Colonic mucosa (tissue), 4 donors: ENCODE measurements at places on chromosomes 7 and 10. TPM values are rescaled to one million over a fixed set of nuclear protein-coding genes. Genes with fewer than 3 reads are reported as not detected.
A peak's percentile ranks its signal among the peaks of the same experiment; 100 is the strongest.

GRCh38 chr7:106218546-106218945 lies 66.2 kb downstream of the NAMPT start:
- H3K4me3 ChIP-seq, result no peak overlapping the region
- H3K27ac ChIP-seq, result no peak overlapping the region
- H3K27me3 ChIP-seq, result no peaks in the 10 kb centered on the region
- no peak for DNase-seq
- H3K36me3 ChIP-seq, result no peaks in the 10 kb centered on the region

- no peak overlapping the region for H3K4me3 ChIP-seq
- no peaks in the 10 kb centered on the region for H3K36me3 ChIP-seq
- no peak for DNase-seq
- no peaks in the 10 kb centered on the region for H3K27me3 ChIP-seq
Measured at GRCh38 chr7:149718730-149719049, 54.7 kb downstream of the ZNF467 start.

GRCh38 chr7:99825452-99825851 lies 2.4 kb upstream of the CYP3A43 start:
- H3K4me3 ChIP-seq, result no peak overlapping the region
- no peak overlapping the region for H3K27ac ChIP-seq
- no peaks in the 10 kb centered on the region for H3K27me3 ChIP-seq
- H3K36me3 ChIP-seq, result no peaks in the 10 kb centered on the region

DNA sequence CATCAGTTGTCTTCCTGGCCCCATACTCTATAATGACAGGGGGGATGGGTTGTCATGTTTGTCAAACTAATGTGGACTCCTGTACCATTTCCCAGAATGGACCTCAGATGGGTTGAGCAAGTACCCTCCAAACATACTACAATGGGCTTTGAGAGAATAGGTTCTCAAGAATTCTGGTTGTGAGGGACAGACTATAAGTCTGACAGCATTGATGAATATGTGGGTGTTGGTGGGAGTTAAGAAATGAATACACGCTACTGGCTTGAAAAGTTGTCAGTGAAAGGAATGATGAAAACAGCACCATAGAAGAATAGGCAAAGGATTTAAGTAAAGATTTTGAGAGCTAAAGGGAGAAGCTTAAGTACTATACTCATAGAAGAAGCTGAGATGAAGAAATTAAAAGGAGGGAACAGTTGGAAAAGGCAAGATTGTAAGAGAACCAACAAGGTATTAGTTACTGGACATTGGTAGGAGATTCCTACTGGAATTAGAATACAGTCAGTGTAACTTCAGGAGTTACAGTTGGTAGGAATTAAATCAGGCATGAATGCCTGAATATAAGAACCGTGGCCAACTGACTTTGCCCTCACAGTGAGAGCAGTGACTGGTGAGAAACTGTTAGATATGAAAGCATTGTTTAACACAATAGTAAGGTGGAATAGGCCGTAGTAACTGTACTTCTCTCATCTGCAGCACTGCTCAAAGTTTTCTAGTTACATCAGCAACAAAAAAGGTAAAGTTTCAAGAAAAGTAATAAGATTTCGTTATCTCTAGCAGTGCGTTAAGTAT lies 86.3 kb downstream of the LCOR start:
- no peaks in the 10 kb centered on the region for H3K27me3 ChIP-seq
- DNase-seq, result no peak
- H3K36me3 ChIP-seq, result no peaks in the 10 kb centered on the region
- H3K27ac ChIP-seq, result no peak overlapping the region
- no peak overlapping the region for H3K4me3 ChIP-seq
- no peaks in the 10 kb centered on the region for H3K4me1 ChIP-seq

GRCh38 chr7:149126662-149127266 lies 640 bp upstream of the ZNF425 start:
- H3K4me1 ChIP-seq, result peaks cover 10% of the 10 kb centered on the region
- peak overlapping the region; percentile 73 for H3K4me3 ChIP-seq
- H3K27me3 ChIP-seq, result no peaks in the 10 kb centered on the region
- DNase-seq, result peak; percentile 49

TUBAL3 gene
- 39.6 TPM for total RNA-seq

DNA sequence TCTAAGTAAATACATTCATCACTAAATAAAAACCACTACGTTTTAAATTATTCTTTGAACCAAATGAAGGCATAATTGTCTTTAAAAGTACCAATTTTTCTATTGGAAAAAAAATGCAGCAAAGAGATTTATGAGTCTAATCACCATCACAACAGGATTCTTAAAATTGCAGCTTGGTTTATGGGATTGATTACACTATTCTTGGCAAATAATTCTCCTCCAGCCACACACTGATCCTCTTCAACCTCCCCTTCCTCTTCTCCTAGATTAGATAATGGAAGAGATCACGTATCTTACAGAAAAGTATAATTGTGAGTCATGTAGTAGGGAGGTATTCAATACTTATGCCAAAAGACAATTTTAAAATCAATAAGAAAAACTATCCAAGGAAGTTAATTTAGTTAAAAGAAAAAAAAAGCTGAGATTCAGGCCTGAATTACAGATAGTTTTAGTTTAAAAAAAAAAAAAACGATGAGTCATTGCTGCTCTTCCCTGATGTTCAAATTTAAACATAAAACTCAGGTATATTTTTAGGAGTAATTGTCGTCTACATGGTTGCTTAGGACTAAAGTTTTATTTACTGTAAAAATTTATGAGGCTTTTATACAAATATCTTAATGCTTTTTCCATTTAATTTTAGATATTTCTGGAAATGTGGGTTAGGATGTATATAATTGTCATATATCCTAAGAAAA lies 133.7 kb upstream of the CDK1 start:
- no peak overlapping the region for H3K4me3 ChIP-seq
- no peaks in the 10 kb centered on the region for H3K4me1 ChIP-seq
- H3K36me3 ChIP-seq, result no peaks in the 10 kb centered on the region
- H3K27me3 ChIP-seq, result no peaks in the 10 kb centered on the region
- DNase-seq, result no peak

- H3K36me3 ChIP-seq, result no peaks in the 10 kb centered on the region
- no peak overlapping the region for H3K27ac ChIP-seq
- H3K4me1 ChIP-seq, result no peaks in the 10 kb centered on the region
- DNase-seq, result peak; percentile 48
- H3K4me3 ChIP-seq, result no peak overlapping the region
- no peaks in the 10 kb centered on the region for H3K27me3 ChIP-seq
Measured at GRCh38 chr7:561631-562373, 42.2 kb upstream of the PDGFA start.

ZCCHC24 gene
- total RNA-seq, result 4.6 TPM

MSMB gene
- total RNA-seq, result not detected

GRCh38 chr7:24877790-24878311 lies 102.1 kb downstream of the OSBPL3 start:
- H3K4me1 ChIP-seq, result no peaks in the 10 kb centered on the region
- H3K4me3 ChIP-seq, result no peak overlapping the region
- H3K36me3 ChIP-seq, result no peaks in the 10 kb centered on the region
- no peak overlapping the region for H3K27ac ChIP-seq

DNA sequence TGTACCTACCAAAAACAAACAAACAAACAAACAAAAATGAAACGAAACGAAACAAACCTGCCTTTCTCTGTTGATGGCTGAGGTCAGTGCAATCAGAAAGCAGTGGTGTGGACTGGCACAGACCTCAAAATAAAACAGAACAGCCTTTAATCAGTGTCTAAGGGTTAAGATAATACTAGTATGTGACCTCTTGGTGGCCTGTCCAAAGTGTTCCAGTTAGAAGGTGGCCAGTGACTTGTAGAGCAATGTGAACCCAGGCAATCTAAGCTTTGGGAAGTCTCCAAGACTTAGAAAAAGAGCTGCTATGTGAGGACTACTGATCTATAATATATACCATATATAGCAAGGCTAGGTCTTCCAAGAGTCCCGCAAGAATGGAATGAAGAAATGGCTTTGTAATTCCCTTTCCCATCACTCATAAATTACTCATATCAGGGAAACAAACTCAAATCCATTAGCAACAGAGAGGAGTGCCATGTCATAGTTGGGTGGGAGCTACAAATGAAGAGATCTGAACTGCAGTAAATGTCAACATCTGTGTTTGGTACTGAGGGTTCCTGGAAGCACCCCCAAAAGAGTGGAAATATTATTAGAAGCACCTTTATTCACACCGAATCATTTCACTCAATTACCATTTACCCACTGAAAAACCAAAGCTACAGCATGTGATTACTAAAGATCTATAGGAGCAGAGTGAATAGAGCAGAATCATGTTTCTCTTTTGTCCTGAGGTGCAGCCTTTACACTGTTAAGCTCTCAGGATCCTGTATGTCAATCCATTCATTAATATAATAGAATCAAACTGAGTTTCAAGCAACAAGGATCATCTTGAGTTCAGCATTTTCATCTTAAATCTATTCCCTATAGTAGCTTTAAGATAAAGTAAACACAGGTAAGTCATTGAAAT lies 28.0 kb downstream of the ABLIM1 start:
- no peaks in the 10 kb centered on the region for H3K36me3 ChIP-seq
- no peak overlapping the region for H3K4me3 ChIP-seq
- H3K27ac ChIP-seq, result no peak overlapping the region
- no peak for DNase-seq
- peaks cover 6% of the 10 kb centered on the region for H3K4me1 ChIP-seq
- H3K27me3 ChIP-seq, result no peaks in the 10 kb centered on the region

GRCh38 chr10:81600185-81600584 lies 274.8 kb upstream of the NRG3 start:
- DNase-seq, result no peak
- H3K36me3 ChIP-seq, result no peaks in the 10 kb centered on the region
- no peak overlapping the region for H3K4me3 ChIP-seq

GRCh38 chr10:3126741-3127346 lies 45.7 kb downstream of the PITRM1 start:
- no peaks in the 10 kb centered on the region for H3K27me3 ChIP-seq
- DNase-seq, result no peak
- H3K4me1 ChIP-seq, result no peaks in the 10 kb centered on the region
- H3K27ac ChIP-seq, result no peak overlapping the region
- H3K4me3 ChIP-seq, result no peak overlapping the region

GRCh38 chr7:117458977-117459583 lies 20.7 kb upstream of the CFTR start:
- H3K4me1 ChIP-seq, result no peaks in the 10 kb centered on the region
- no peak for DNase-seq
- H3K36me3 ChIP-seq, result no peaks in the 10 kb centered on the region
- H3K4me3 ChIP-seq, result no peak overlapping the region

GRCh38 chr7:101936611-101937231 lies 119.3 kb downstream of the CUX1 start:
- peaks cover 12% of the 10 kb centered on the region for H3K4me1 ChIP-seq
- H3K4me3 ChIP-seq, result no peak overlapping the region
- peak overlapping the region; percentile 65 for H3K27ac ChIP-seq
- no peaks in the 10 kb centered on the region for H3K27me3 ChIP-seq
- DNase-seq, result peak; percentile 77
- H3K36me3 ChIP-seq, result no peaks in the 10 kb centered on the region

DNA sequence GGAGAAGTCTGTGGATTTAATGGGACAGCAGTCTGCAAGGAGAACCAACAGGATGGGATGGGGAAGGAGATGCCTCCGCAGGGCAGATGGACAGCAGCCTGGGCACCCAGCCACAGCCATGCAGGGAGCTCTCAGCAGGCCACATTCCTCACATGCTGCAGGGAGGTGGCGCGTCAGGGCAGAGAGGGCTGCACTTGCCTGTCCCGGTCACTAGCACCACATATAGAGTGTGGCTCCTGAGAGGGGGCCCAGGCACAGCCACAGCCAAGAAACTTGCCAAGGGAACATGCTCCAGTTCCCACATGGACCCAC lies 86.8 kb upstream of the ZMIZ1 start:
- no peak overlapping the region for H3K27ac ChIP-seq
- H3K27me3 ChIP-seq, result no peaks in the 10 kb centered on the region
- no peaks in the 10 kb centered on the region for H3K4me1 ChIP-seq

STMP1 gene
- total RNA-seq, result 27.4 TPM

DNA sequence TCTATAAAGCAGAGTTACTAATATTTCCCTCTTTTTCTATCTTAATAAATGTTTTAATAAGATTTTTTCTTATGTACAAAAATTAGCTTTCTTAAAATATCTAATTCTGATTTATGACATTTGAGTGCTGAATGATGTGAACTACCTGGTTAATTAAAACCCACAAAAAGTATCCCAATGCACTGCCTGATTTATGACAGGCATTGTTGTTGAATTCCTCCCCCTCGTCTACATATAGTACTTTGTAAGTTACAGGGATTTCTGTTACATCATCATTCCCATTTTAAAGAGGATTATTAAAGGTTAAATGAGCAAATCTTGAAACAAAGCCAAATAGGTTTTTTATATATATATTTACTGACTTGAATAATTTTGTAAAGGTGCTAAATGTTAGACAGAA lies 91.1 kb downstream of the NRBF2 start:
- H3K4me1 ChIP-seq, result peaks cover 2% of the 10 kb centered on the region
- H3K27me3 ChIP-seq, result no peaks in the 10 kb centered on the region
- no peak overlapping the region for H3K4me3 ChIP-seq
- no peak for DNase-seq

- H3K4me3 ChIP-seq, result no peak overlapping the region
- H3K36me3 ChIP-seq, result no peaks in the 10 kb centered on the region
- no peaks in the 10 kb centered on the region for H3K4me1 ChIP-seq
- no peak overlapping the region for H3K27ac ChIP-seq
Measured at GRCh38 chr10:17431871-17432311, 22.5 kb downstream of the ST8SIA6 start.

DNA sequence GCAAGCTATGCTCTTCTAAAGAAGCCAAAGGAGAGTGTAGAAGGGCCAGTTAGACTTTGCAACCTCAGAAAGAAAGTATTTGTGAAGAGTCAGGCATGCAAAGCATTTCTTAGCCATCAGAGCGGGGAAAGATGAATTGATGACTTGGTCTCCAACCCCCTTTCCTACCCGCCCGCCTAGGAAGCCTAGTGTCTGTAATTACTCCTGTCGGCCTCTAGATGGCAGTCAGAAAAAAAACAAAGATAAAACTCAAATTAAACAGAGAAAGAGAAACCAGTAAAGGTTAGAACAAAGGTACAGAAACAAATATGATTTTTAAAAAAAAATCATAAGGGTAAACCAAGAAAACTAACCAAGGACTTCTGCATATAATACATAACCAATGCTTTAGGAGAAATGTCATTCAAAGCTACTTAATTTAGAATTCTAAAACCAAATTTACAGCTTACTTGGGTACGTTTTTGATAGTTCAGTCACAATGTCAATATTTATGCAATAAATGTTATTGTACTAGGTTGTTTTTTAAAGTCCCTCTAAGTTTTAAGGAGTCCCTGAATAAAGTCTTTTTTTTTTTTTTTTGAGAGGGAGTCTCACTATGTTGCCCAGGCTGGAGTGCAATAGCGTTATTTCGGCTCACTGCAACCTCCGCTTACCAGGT lies 97.6 kb downstream of the LYZL1 start:
- no peak overlapping the region for H3K27ac ChIP-seq
- no peaks in the 10 kb centered on the region for H3K36me3 ChIP-seq
- no peaks in the 10 kb centered on the region for H3K4me1 ChIP-seq
- no peaks in the 10 kb centered on the region for H3K27me3 ChIP-seq

- H3K27me3 ChIP-seq, result no peaks in the 10 kb centered on the region
- no peak for DNase-seq
- H3K4me1 ChIP-seq, result no peaks in the 10 kb centered on the region
- H3K4me3 ChIP-seq, result no peak overlapping the region
Measured at GRCh38 chr10:114256008-114256765, 17.1 kb downstream of the VWA2 start.

GRCh38 chr10:112203328-112204076 lies 19.9 kb upstream of the GPAM start:
- no peaks in the 10 kb centered on the region for H3K4me1 ChIP-seq
- H3K27me3 ChIP-seq, result no peaks in the 10 kb centered on the region
- no peaks in the 10 kb centered on the region for H3K36me3 ChIP-seq
- no peak overlapping the region for H3K4me3 ChIP-seq
- no peak for DNase-seq

RADIL gene
- 0.54 TPM for total RNA-seq
